ENCODE measurements at places on chromosomes 5 and 9.
A peak's percentile ranks its signal among the peaks of the same experiment; 100 is the strongest.

DNA sequence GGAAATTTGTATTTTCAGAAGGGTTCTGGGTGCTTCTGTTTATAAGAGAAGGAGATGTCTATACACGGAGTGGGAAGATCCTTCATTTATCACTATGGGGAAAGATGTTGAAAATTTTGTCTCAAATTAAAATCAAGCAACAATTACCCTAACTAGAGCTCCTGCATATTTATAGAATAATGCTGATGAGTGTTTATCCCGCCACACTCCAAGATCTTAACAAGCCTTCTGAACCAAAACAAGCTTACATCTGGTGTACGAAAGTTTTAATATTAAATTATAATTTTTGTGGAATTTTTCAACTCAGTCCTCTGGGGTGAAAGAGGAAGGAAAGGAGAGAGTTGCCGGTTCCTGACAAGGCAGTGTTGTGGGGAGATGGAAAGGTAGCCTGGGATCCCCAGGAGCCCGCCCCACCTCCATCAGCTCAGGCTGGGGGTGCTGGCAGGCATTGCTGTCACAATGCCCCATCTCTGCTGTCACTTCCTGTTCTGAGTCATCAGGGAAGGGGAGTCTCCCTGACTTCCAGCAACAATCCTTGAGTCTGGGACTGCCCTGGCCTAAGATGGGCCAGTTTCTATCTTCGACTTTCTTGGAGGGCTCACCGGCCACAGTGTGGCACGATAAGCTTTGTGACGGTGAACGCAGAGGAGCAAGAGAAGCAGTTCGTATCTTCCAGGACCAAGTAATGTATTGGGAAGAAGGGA, 64.5 kb downstream of the ERAP1 start:
- DNase-seq = no peak

DNA sequence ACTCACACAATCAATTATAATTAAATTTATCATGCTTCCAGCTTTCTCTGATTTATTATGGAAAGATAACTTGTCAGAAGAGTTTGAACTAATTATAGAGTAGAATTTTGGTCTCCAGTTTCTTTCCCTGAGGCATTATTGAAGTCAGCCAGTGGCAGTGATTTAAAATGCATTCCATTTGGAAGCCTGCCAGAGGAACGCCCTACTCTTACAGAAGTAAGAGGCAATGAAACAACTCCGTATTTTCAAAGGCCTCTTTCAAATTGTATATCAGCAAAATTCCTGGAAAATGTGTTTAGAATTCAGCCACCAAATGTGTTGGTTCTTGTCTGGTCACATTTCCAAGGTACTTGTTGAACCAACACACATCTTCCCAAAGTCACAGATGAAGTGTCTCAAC, 640.9 kb downstream of the SEMA5A start:
- no peak for DNase-seq

DNA sequence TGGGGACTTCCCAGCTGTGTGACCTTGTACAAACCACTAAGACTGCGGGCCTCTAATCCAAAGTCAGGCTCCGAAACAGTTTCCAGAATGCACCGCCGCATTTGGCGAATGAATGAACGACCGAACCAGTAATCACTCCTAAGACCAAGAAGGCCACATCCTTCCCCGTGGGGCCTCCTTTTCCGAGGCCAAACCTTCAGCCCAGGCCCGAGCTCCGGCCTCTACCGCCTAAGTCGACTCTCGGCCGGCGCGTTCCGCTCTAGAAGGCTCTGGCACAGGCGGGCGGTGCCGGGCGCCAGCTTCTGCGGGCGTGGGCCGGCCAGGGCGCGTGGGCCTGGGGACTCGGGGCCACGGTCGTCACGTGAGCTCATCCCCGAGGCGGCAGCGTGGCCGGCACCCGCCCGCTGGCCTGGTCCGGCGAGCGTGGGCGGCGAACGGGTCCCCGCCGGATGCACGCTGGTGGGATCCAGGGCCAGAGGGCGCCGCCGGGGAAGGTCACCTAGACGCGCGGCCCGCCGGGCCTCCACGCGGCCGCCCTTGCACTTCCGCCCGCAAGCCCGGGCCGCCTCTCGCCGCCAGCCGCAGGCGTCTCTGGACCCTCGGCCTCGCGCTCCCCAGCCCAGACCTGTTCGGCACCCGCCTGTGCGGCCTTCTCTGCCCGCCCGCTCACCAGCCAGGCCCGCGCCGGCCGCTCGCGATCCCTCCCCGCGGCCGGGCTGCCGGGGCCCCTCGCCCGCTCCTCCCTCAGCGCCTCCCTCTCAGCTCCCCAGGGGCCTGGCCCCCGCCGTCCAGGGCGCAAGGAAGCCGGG, 754 bp downstream of the VDAC1 start:
- DNase-seq = no peak

DNA sequence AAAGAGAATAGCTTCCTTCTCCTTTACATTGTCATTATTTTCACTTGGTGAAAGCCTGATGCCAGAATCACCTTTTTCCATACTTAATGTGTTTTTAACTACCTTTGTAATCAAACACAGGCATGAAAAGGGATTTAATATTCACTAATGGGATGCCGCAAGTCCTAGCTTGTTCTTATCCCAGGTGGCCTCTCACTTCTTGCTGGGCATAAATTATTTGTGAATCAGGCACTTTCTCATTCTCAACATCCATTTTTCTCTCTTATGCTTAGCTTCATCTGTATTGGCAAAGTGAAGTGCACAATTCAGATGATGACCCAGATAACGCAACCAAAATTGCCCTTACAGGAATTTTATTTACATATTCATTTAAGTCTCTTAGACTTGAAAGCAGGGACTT, 10.9 kb downstream of the ACTL7B start:
- peak; percentile 6 for DNase-seq

- no peak for DNase-seq
Observed at GRCh38 chr9:35790385-35791296, 750 bp upstream of the NPR2 start.

DNA sequence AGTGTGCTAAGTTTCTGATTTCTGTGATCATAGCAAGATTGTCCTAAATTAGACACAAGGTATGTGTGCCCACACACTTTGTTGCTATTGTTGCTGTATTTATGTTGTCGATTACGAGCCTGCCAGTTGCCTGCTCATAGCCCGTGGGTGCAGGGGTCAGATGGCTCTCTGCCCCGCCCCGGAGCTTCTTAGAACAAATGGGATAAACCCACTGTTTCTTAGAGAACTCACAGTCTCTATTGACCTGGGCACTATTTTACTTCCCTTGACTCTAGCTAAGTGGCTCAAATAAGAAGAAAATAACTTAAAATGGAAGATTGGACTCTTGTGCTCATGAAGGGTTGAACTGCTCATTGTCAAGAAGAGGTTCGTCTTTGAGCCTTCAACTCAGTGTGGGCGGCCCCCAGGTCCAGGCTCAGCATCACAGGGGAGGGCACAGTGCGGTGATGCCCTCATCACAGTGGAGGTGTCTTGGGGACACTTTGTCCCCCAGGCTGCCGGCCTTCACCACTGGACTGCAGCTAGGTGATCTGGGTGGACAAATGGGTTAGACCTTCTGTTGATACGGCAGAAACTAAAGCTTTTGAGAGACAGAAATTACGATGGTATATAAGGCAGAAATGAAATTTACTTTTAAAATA, 155.5 kb downstream of the TENT4A start:
- DNase-seq = no peak

DNA sequence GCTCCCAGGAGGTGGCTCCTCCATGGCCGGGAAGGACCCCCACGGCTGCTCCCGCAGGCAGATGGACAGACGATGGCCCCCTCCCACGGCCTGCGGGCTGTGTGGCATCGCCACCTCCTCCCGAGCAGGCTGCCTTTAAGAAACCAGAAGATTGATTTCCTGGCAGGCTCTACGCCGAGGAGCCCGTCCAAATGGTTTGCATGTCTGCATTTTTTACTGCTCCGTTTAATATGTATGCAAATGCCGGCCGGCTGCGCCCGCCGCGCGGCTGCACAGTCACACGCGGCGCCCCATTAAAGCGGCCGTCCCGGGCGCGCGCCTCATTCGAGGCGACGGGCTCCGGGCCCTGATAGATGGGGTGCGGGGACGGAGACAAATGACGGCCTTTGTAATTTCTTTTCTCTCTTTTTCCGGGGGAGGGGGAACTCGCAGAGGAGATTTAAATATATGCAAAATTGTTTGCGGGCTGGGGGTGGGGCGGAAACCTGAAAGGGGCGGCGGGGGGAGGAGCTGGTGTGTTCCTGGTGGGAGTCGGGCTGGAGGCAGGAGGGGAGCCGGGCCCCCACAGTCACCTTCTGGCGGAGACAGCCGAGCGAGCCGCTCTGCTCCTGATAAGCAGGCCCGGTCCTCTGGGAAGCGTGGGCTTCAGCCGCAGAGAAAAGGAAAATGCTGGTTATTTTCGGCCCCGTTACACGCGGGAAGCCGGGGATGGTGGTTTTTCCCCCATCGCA, 158.7 kb upstream of the IER5L start:
- no peak for DNase-seq

DNA sequence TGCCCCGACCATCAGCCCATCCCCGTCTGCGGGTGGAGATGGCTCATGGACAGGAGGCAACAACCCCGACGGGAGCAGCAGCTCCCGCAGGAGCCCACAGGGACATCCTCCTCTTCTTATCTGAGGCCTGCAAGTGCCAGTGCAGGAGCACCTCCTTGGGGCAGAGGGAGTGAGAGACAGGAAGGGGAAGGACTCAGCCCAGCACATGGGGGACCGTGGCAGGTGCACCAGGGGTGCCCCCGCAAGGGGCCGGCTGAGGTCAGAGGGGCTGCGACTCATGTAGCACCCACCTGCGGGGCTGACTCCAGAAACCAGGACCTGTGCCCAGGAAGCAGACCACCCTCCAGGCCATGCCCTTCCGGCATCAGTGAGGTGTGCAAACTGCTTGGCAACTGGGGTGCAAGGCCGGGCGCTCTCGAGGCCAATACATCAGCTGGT, 259.8 kb upstream of the ADAMTS16 start:
- peak; percentile 83 for DNase-seq

- DNase-seq = no peak
Observed at GRCh38 chr5:149683964-149684363, 46.1 kb upstream of the PPARGC1B start.

DNA sequence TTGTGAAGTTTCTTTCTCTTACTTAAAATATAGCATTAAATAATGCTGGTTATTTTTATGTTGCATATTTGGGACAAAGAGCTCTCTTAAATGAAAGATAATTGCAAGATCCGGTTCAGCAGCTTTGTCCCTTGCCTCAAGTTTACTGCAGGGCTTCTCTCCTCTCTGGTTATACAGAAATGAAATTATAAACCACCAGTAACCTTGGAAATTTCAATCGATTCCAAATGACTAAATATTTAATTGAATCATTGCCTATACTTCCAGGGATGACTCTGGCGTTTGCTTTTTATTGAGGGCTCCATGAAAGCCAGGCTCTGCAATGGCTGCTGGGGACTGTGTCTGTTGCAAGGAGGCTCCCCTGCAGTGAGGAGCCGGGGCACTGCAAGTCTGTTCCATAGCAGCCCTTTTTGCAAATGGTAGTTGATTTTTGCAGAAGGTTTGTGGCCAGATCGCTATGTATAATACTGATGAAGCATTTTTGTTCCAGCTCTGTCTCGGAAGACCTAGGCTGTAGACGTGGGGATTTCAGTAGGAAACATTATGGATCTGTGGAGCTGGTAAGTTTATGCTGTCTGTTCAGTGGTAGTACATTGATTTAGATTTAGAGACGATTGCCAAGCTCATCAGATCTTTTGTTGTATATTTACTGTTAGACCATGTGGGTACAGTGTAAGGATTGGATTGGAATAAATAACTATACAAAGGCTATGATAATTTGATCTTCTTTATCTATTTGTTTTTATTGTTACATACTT, at the start of gene GARNL3:
Gene GARNL3, plus strand, starts transcription at position 313 of the 758 bp plus-strand sequence. Its CDS starts 104 bp downstream, at position 417.
- DNase-seq = no peak

DNA sequence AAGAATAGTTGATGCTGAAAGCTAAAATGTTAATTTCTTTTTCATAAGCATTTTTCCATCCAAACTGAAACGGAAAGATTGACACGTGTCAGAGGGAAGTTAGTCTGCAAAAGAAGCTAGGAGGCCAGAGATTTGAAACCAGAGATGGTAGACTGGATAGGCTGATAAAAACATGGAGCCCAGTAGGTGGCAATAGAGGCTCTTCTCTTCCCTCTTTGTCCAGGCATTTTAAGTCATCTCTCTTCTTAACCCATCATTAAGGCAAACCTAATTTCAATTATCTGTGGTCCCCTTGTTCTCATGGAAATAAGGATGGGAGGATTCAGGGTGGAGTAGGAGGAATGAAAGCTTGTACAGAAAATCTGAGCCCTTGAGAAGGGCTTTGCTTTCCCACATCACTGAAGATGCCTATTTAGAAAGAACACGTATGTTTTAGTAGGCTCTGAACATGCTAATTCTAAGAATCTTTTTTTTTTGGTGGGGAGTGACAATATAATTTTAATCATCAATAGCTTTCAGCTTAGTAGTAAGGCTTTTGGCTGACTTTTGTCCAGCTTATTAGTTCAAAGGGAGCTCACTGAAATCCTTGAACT, 66.6 kb downstream of the ZNF474 start:
- no peak for DNase-seq

DNA sequence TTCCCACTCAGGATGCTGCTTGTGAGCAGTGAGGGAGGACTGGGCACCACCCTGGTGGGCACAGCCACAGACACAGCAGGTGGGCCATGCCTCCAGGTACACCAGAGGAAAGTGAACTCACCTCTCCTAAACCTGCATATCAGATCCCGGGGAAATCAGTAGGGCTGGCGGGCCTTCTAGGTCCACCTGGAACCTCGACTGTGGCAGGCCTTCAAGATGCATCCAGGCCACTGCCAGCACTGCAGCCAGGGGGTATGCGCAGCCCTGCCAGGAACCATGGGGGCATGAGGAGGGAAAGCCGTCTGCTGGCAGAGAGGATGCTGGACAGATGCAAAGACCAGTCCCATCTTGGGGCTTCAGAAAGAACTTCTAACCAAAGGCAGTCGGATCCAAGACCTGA, 270.6 kb upstream of the IRX4 start:
- DNase-seq = no peak

GRCh38 chr9:79011461-79011860, 560.3 kb upstream of the TLE4 start:
- DNase-seq = no peak

DNA sequence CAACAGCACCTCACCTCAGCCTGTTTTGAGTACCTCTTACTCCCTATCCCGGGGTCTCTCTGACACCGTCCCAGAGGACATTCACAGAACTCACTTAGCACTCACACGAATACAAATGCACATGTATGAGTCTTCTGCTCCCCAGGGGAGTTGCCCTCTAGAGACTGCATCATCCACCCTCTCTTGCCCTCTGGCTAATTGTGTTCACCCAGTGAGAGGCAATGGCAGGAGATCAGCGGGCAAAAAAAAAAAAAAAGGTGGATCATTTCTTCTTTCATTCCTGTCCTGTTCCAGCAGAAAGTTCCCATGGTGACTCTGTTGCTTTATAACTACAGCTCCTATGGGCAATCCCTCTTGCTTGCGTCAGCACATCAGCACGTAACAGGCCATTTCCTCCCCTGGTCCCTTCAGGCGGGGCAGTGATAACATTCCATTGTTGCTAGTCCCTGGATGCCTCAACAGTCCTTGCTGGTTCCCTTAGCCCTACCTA, 23.5 kb upstream of the SNX2 start:
- no peak for DNase-seq

- no peak for DNase-seq
Observed at GRCh38 chr5:41770799-41771198, 99.4 kb downstream of the OXCT1 start.
